ENCODE measurements at places on chromosomes 4 and X. TPM values are rescaled to one million over a fixed set of nuclear protein-coding genes. Genes with fewer than 3 reads are reported as not detected.

- no peaks in the 10 kb centered on the region for H3K4me1 ChIP-seq
- no peak overlapping the region for H3K4me3 ChIP-seq
- H3K36me3 ChIP-seq: no peaks in the 10 kb centered on the region
Measured at GRCh38 chr4:121938282-121939092, 13.4 kb downstream of the TRPC3 start.

- H3K27ac ChIP-seq: no peak overlapping the region
- no peaks in the 10 kb centered on the region for H3K36me3 ChIP-seq
- DNase-seq: no peak
Measured at GRCh38 chr4:139791681-139792080, 126.1 kb downstream of the MGST2 start.

GRCh38 chr4:74969507-74970474 lies 36.9 kb downstream of the PARM1 start:
- no peak overlapping the region for H3K4me3 ChIP-seq
- H3K36me3 ChIP-seq: no peaks in the 10 kb centered on the region

Gene GPAT3
- 5.3 TPM for total RNA-seq

Gene ARMCX2
- 3.2 TPM for total RNA-seq
